ENCODE measurements at places on chromosomes 16 and 17.

DNA sequence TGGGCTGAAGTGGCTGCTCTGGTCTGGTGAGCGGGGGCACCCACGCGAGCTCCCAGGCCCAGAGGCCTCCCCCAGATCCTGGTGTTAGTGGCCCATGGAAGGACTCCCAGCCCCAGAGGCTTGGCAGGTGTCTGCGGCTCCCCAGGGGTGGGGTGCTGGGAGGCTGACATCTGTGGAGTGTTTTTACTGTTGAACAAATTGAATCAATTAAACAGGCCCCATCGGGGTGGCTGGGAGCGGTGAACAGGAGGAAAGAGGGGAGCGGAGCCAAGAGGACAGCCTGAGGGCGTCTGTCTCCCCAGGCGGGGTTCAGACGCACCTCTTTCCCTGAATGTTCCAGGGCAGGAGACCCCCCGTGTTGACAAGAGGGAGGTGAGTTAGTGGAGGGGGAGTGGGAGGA, 29.9 kb downstream of the ACTG1 start:
- DNase-seq = no peak

- no peak for DNase-seq
These were observed 3.7 kb downstream of the DOC2B start for GRCh38 chr17:177762-178161.

- DNase-seq = peak; percentile 88
These were observed at the start of gene XYLT1 for GRCh38 chr16:17470908-17471718. Gene XYLT1, minus strand, starts transcription at chr16:17470960. Its CDS starts 164 bp downstream, at chr16:17470796.

GRCh38 chr16:12256921-12257320, 280.4 kb downstream of the SNX29 start:
- no peak for DNase-seq

- DNase-seq = no peak
These were observed 7.3 kb downstream of the SLC5A10 start for GRCh38 chr17:18959071-18959844.

- DNase-seq = no peak
These were observed 18.7 kb downstream of the VAC14 start for GRCh38 chr16:70782237-70782636.

DNA sequence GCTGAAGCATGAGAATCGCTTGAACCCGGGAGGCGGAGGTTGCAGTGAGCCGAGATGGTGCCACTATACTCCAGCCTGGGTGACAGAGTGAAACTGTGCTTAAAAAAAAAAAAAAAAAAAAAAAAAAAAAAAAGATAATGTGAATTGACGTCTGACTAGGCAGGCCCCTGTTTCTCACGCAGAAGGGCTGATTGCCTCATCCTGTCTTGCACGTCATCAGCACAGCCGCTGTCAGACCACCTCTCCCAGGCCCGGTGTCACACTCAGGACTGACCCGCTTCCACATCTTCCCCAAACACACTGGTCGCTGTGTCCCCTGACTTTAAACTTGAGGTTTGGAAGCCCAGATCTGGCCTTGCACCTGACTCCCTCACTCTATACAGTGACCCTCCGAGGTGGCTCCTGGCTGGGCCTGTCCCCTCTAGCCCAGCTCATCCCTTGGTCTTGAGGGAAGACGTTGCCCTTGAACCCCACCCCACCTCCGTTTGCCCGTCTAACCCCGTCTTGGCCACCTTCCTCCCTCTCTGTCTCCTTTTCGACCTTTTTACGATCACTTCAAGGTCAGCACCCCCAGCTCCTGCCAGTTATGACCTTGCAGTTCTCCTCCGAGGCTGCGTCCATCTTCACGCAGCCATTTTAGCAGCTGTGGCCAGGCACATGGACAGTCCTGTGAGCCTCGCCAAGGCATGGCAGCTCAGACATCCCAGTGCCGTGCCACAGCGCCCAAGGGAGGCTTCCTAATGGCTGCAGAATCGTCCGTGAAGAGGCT, 149.9 kb upstream of the PLCG2 start:
- DNase-seq = no peak

- no peak for DNase-seq
These were observed 88.5 kb downstream of the ZNF18 start for GRCh38 chr17:11908711-11909146.

- DNase-seq = no peak
These were observed 197.6 kb downstream of the ENGASE start for GRCh38 chr17:79272220-79272619.

- DNase-seq = no peak
These were observed 15.2 kb upstream of the CLEC18C start for GRCh38 chr16:70158261-70158939.

GRCh38 chr17:41870627-41871026, 5.4 kb upstream of the KLHL11 start:
- DNase-seq = no peak

DNA sequence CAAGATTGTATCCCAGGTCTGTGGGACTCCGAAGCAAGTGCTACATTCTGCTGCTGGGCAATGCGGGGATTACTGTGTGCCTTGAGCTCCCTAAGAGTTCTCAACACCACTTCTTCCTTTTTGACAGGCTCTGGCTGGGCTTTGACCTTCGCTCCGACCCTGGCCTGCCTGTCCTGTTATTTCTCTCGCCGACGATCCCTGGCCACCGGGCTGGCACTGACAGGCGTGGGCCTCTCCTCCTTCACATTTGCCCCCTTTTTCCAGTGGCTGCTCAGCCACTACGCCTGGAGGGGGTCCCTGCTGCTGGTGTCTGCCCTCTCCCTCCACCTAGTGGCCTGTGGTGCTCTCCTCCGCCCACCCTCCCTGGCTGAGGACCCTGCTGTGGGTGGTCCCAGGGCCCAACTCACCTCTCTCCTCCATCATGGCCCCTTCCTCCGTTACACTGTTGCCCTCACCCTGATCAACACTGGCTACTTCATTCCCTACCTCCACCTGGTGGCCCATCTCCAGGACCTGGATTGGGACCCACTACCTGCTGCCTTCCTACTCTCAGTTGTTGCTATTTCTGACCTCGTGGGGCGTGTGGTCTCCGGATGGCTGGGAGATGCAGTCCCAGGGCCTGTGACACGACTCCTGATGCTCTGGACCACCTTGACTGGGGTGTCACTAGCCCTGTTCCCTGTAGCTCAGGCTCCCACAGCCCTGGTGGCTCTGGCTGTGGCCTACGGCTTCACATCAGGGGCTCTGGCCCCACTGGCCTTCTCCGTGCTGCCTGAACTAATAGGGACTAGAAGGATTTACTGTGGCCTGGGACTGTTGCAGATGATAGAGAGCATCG, 2.4 kb downstream of the SLC16A13 start:
- no peak for DNase-seq

DNA sequence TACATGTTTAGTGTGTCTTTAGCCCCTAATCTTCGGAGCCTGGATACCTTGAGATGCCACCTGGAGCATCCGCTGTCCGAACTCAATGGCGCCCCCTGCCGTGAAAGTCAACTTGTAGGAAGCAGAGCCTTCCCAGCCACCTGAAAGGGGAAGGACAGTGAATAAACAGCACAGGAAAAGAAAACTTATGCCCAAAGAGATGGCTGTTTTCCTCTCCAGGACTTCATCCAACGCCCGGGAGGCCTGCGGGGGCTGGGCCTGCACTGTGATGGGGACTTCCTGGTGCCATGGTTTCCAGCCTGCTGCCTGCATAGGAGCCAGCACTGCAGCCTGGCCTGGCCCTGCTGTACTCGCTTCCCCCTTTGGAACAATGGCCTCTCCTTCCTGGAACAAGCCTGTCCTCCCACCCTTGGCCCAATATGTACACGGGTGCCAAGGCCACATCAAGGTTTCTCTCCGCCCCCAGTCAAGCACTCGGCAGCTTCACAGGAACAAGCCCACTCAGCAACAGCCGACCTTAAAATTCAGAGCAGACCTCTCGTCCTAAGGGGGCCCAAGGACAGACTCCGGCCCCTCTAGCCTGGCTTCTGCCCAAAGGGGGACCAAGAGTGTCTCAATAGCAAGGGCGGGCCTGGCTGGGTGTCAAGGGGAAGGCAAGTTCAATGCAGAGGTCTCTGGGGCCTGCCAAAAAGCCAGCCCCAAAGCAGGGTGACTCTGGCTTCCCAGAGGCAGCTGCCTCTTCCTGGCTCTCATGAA, 4.5 kb upstream of the UNC13D start:
- peak; percentile 81 for DNase-seq

DNA sequence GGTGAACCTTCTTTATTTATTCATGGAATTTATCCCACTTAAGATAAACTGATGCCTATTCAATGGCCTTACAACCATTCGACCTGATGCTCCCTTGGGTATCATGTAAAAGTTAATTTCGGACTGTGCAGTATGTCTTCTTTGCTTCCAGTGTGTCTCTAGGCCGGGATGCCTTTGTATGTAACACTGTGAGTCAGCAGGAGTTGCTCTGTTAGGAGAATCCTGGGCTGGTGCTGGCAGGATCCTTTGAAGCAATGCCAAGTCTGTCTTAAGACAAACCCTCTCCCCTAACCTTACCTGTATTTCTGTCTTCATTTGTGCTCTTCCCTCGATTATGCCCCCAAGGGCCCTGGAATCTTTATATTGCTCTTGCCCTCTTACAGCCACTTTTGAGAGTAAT, 37.9 kb upstream of the ABCA8 start:
- DNase-seq = no peak

DNA sequence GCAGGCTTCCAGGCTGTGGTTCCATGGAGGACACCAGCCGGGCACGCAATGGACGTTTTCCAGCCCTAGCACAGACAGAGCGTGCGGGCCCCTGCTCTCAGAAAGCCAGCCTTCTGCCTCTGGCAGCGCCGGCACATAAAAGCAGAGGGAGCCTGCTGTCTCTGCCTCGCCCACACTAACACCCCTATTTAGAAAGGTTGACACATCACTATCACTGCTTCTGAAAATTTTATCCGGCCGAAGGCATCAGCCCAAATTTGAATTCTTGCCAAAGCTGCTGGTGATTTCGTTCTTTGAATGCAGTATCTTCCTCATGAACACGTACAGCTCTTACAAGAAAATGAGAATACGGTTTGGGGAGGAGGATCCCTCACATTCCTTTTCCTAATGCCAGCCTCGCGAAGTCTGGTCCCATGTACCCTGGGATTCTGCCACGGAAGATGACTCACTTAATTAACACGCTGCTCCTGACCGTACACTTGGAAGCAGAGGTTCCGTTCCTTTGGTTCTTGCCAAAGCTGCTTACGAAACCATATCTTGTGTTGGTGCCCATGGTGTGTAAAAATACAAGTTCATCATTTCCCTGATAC, 1.3 kb upstream of the RAB11FIP3 start:
- DNase-seq = no peak

GRCh38 chr16:85005285-85006069, 5.9 kb downstream of the ZDHHC7 start:
- no peak for DNase-seq

DNA sequence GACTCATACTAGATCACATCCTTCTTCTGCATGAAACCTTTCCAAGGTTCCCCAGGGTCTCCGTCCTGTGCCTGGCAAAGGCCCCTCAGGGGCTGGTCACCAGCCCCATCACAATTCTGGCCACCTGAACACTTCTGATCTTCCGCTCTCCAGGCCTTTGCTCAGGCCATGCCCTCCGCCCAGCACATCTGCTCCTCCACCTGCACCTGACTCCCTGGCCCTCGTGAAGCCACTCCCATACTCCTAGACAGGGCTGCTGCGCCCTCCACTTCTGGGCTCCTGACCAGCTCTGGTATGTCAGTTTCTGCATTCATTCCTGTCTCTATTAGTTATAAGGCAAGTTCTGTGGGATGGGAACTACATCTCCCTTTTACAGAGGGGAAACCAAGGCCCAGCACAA, 1.9 kb upstream of the MYL11 start:
- DNase-seq = no peak

- no peak for DNase-seq
These were observed 279.3 kb downstream of the ABCC12 start for GRCh38 chr16:47876511-47876910.

- no peak for DNase-seq
These were observed 24.2 kb downstream of the PLD6 start for GRCh38 chr17:17181666-17182597.

DNA sequence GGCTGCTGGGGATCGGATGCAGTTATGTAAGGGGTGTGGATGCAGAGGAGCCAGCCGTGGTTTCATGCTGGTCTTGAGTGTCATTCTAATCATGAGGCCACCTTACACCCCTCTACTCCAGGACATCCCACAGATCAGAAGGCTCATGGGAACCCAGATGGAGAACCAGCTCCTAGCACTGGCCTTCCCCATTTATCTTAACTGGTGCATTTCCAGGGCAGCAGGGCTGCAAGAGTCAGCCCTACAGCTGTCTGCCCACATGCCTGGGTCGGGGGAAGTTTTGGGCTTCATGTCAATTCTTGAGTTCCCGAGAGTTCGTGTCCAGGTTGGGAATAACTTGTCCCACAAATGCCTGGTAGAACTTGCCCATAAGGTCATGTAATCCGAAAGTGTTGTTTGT, 29.1 kb downstream of the RPTOR start:
- no peak for DNase-seq

DNA sequence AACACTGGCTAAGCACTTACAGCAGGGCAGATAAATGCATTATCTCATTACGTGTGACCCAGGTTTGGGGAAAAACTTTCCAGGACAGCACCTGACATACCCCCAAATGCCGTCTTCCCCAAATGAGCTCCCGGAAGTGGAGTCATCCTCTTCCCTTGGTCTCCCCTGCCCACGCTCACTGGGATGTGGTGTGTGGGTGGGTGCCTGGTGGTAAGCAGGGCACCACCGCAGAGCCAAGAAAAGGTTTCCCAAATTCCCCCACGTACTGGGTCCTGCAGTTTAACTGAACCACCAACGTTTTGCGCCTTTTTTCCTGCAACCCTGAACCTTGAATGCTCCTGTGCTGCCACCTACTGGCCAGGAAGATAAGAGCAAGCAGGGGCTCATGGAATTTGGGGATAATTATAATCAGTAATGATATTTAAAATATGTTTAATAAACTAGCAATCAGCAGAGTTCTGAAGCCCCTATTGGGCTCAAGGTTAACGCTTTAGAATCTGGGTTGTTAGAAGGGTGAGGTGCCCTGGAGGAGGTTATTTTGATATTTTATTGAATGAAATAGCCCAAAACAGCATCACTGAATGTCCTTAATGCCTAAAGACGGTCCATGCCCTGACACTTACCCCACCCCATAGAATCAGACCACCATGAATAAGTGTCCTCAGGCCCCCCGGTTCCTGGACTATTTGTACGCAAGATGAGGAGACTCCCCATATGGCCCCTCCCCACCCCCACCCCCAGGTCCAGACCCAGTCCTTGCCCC, 8.0 kb downstream of the SPPL2C start:
- DNase-seq = peak; percentile 65

GRCh38 chr17:1577182-1577581, 14.6 kb upstream of the PITPNA start:
- DNase-seq = peak; percentile 97

DNA sequence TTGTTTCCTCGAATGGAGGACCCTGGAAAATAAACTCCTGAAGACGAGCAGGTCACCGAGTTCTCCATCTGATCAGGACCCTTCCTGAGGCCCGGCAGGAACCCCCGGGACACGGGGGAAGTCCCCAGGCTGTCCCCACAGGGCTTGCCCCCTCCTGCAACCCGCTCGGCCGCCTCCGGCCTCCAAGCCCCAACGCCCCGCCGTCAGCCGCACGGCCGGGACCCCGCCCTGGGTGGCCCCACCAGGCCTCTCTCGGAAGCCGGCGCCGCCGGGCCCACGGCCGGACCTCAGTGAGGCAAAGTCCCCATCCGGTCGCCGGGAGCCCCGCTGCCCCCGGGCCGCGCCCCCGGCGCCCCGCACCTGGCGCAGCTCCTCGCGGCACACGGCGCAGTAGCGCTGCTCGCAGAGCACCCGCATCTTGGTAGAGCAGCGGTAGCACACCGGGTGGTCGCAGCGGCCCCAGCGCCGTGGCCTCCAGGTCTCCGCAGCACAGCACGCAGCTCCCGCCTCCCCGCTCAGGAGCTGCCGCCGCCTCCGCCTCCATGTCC, 383 bp downstream of the ZNF598 start:
- peak; percentile 88 for DNase-seq
